ENCODE measurements at places on chromosomes 3 and 15.
A peak's percentile ranks its signal among the peaks of the same experiment; 100 is the strongest.

- DNase-seq, result no peak
Measured at GRCh38 chr3:86973440-86973839, 17.5 kb downstream of the VGLL3 start.

DNA sequence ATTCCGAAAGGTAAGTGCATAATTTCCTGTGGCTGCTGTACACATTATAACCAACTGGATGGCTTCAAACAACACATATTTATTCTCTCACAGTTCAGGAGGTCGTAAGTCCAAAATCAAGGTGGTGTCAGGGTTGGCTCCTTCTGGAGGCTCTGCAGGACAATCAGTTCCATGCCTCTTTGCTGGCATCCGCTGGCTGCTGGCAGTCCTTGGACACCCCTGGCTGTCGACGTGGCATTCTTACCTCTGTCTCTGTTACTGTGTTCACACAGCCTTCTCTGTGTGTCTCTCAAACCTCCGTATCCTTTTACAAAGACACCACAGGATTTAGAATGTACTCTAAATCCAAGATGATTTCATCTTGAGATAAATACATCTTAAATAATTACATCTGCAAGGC, 398.8 kb upstream of the ATP10A start:
- DNase-seq, result no peak

- no peak for DNase-seq
Measured at GRCh38 chr15:74828835-74829234, 2.4 kb downstream of the CPLX3 start.

DNA sequence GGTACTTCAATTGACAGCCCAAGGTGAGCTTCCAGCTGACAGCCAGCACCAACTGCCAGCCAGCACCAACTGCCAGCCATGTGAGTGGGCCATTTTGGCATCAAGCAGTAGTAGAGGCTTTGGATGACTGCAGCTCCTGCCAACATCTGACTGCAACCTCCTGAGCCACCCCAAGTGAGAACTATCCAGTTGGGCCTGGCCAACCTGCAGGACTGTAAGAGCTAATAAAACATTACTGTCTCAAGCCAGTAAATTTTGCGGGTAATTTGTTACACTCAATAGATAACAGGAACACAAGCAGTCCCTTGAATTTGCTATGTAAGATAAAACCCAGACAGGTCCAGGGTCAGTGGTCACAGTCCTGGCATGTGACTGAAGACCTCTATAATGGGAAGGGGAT, 29.7 kb downstream of the EPHB1 start:
- no peak for DNase-seq

- DNase-seq, result no peak
Measured at GRCh38 chr3:48428572-48429316, 1.1 kb downstream of the PLXNB1 start.

- DNase-seq, result no peak
Measured at GRCh38 chr3:95813244-95813643, 1001.1 kb upstream of the EPHA6 start.

DNA sequence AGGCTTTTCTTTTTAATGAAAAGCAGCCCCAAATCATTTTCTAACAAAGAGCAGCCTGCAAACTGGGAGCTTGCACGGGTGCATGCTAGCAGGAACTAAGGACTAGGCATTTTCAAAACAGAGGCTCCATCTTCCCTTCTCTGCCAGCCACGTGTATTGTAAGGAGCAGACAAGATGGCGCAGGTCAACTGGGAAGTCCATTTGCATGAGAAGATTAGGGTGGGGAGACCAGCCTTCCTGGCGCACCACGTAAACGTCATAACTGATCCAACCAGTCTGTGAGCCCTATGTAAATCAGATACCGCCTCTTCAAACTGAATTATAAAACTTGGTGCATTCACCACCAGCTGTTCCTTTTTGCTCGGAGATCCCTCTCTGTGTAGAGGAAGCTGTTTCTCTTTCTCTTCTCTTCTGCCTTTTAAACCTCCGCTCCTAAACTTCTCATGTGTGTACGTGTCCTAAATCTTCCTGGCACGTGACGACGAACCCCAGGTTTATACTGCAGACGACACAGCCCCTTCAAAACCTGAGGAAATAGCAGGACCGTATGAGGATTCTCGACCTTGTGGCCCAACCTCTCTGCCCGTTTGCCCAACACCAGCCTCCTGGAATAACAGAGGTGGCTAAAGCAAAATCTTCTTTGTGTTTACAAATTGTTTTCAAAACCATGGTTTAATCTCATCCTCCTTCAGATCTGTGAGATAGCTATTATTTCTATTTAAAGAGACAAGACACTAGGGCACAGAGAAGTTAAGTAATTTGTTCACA, 26.4 kb upstream of the SLC30A4 start:
- DNase-seq, result no peak

- no peak for DNase-seq
Measured at GRCh38 chr15:78001656-78002055, 75.9 kb downstream of the TBC1D2B start.

- no peak for DNase-seq
Measured at GRCh38 chr15:63907521-63907920, 73.8 kb upstream of the HERC1 start.

- peak; percentile 74 for DNase-seq
Measured at GRCh38 chr3:11642431-11643191, 1.1 kb downstream of the VGLL4 start.

- no peak for DNase-seq
Measured at GRCh38 chr15:54840621-54841398, 355.9 kb downstream of the RSL24D1 start.

- DNase-seq, result no peak
Measured at GRCh38 chr3:177906126-177906511, 630.1 kb upstream of the KCNMB2 start.

- no peak for DNase-seq
Measured at GRCh38 chr3:58020783-58021071, 12.5 kb downstream of the FLNB start.

GRCh38 chr3:182793663-182794454, 555 bp downstream of the ATP11B start:
- DNase-seq, result peak; percentile 28

- DNase-seq, result no peak
Measured at GRCh38 chr3:157499342-157499963, 3.8 kb downstream of the VEPH1 start.

DNA sequence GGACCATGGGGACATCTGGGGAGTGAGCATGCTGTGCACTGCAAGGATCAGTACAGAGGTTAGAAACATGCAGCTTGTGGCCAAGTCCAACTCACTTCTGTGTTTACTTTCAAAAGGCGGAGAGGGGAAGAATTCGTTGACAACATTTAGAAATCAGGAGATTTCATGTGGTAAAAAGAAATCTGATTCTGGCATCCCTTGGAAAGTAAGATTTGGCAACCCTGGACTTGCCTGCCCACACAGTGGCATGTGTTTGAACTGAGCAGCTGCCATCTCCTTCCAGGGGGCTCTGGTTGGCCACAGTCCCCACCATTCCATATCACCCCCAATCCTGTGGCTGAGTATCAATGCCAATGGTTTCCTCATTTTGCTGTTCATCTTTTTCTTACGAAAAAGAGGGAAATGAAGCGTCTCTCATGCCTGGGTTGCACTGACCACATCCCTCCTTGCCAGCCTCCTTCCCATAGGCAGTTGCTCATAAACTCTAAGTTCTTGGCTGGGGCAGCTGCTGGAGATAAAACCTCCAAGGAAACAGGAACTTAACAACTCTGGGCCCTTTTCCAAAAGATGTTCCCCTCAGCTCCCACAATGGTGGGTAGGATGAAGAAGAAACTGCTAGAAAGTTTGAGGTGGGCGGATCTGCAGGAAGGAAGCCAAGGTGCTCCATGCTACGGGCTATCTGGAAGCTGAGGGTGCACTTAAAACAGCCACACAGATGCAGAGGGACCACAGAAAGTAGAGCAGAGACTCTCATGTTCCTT, 29.2 kb downstream of the SLC6A11 start:
- no peak for DNase-seq

GRCh38 chr15:61651267-61651666, 409.0 kb downstream of the VPS13C start:
- DNase-seq, result no peak

DNA sequence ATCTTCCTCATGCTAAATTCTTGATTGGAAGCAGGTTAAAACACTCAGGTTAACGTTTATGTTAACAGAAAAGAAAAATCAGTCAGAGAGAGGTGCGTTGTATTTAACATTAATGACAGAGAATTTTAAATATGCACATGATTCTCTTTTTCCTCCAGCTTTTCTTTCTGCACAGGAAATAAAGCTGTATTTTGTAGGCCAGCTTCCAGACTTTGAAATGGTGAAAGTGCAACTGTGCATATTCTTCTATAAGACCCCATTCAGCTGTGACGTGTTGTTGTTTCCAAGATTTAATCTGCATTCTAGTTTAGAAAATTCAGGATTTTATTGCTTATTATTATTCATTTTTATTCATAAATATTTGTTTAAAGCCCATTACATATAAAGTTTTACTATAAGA, 11.8 kb downstream of the MBNL1 start:
- no peak for DNase-seq

GRCh38 chr3:14418296-14419250, 16.2 kb downstream of the SLC6A6 start:
- no peak for DNase-seq

DNA sequence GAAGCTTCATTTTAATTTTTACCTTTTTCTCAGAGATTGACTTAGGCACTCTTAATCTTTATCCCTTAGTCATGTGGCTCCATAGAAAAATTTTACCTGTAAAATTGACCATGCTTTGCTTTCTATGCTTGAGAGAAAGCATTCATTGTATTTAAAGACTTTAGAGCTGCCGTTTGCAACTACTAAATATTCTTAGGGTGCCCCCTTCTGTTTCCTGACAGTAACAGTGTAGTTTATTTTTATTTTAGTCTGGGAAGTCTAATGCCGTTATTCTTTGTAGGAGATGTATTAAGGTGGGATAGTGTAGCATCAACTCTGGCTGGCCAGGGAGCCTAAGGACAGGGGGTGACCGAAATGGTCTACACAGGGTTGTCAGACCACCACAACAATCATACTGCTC, 84.5 kb upstream of the SYNPR start:
- DNase-seq, result no peak

DNA sequence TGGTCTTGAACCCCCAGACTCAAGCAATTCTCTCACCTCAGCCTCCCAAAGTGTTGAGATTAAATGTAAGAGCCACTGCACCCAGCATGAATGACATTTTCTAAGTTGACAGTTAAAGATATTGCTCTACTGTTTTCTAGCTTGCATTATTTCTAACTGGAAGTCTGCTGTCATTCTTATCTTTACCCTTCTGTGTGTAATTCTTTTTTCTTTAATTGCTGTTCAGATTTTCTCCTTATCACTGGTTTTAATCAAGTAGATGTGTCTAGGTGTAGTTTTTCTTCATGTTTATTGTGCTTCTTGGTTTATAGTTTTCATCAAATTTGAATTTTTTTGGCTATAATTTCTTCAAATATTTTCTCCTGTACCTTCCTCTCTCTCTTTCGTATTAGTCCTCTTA, 4.9 kb downstream of the PARP15 start:
- no peak for DNase-seq

- DNase-seq, result no peak
Measured at GRCh38 chr3:132004571-132004970, 30.2 kb downstream of the CPNE4 start.

GRCh38 chr3:187743195-187744141, 1.8 kb downstream of the BCL6 start:
- DNase-seq, result no peak

GRCh38 chr3:13348661-13349396, 71.3 kb downstream of the NUP210 start:
- no peak for DNase-seq

- DNase-seq, result no peak
Measured at GRCh38 chr15:57646087-57646486, 54.4 kb downstream of the MYZAP start.

DNA sequence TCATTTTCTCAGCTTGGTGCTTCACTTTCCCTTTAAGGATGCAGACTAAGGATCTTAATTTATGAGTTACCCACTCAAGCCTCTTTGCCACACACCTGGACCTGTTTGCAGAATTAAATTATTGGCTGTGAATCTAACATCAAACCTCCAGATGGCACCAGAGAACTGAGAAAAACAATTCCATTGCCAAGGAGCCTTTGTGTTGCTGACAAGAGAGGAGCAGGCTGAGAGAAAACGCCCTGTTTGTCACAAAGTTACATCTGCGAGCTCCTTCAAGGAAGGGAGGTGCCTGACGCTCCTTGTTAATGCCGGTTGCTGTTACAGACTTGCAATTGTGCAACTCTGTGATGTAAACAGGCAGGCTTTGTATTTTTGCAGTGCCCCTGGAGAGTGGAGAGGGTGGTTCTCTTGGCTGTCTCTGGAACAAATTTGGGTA, 36.3 kb upstream of the TMC3 start:
- DNase-seq, result no peak

GRCh38 chr3:150107429-150108175, 136.9 kb upstream of the PFN2 start:
- no peak for DNase-seq

DNA sequence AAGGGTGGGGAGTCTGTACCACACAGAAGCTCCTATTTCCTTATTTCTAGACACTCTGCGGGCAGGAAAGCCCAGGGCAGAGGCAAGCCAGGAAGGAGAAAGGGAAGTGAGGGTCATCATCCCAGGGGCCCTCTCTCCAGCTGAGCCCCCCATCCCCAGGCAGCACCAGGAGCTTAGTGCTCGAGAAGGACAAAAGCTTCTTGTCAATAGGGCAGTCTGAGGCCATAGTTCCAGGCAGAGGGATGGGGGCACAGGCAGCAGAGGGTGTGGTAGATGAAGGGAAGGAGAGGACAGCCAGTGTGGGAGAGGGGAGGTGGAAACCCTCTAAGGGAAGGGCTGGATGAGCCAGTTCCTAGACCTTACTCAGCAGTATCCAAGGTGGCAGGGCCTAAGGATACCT, 2.7 kb downstream of the MAP1A start:
- DNase-seq, result no peak

DNA sequence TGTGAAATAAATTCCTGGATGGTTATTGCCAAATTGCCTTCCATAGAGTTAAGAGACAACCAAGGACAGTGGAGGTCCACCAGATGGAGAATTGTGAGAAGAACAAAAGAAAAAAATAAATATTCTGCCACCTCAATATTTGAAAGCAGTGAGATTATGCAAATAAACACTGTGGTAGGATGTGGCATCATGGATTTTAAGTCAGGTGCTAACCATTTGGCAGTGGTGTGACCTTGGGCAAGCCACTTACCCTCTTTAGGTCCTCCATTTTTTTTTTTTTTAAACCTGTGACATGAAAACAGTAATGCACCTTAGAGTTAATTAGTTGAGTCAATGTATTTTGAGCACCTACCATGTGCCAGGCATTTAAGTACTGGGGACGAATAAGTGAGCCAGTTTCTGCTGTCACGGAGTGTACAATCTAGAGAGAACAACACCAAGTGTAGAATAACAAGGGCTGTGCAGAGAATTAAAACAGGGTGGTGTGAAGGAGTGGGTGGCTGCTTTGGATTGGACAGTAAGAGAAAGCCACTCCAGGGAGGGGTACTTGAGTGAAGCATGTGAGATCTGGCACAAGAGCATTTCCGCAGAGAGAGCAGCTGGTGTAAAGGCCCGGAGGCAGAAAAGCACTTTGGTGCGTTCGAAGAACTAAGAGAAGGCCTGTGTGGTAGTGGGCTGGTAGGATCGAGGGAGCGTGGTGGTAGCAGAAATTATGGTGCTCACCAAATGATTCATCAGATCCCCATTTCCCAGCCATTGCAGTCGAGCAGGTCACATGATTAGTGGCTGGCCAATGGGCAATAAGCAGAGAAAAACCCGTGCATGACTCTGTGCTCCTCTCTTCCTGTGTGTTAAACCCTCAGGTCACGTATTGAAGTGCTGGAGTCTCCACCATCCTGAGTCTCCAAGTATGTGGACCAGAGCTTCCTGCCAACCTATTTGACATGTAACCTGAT, 39.2 kb downstream of the CCK start:
- no peak for DNase-seq

All from T1000 (cell line).